ENCODE measurements at places on chromosomes 13 and 19. TPM values are rescaled to one million over a fixed set of nuclear protein-coding genes. Genes with fewer than 3 reads are reported as not detected.

The RFPL4AL1 gene
- total RNA-seq, result 0.28 TPM

The FFAR2 gene
- total RNA-seq, result 0.47 TPM

The GIPC3 gene
- total RNA-seq, result 0.52 TPM

The ADGRE3 gene
- 0.33 TPM for total RNA-seq

The ZNF146 gene
- total RNA-seq, result 74.7 TPM

The HCST gene
- 50.7 TPM for total RNA-seq

The CEACAM16 gene
- total RNA-seq, result 0.24 TPM

The C19orf12 gene
- 18.1 TPM for total RNA-seq

The FGF22 gene
- total RNA-seq, result not detected

The ZNF99 gene
- 0.05 TPM for total RNA-seq

Measured in thymus (tissue), 14 donors.